ENCODE measurements at places on chromosomes 11 and 22.

- DNase-seq, result no peak
Measured at GRCh38 chr11:68050371-68050841, 11.6 kb downstream of the TCIRG1 start.

GRCh38 chr11:116461789-116462188, 311.0 kb downstream of the BUD13 start:
- DNase-seq, result no peak

DNA sequence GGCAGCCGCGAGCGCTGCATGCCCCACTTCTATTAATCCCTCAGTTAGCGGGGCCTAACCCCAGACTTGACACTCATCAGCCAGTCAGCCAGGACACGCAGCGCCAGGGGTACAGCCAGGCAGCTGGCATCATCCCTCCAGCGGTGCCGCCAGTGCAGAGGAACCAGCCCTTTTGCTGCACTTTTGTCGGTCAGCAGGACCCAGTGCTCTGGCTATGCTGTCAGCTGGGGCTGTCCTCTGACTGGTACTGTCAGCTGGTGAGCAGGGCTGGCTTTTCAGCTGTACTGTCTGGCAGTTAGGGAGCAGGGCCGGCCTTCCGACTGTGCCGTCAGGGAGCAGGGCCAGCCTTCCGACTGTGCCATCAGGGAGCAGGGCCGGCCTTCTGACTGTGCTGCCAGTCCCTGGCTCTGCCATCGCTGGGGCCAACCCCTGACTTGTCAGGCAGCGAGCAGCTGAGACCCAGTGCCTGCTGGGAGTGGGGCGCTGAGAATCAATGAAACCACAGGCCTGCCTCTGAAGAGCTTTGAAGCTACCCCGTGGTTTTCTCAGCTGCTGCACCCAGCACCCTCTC, 115.4 kb downstream of the KIAA1671 start:
- no peak for DNase-seq

- DNase-seq, result no peak
Measured at GRCh38 chr11:86447763-86448480, 73.2 kb downstream of the CCDC81 start.

DNA sequence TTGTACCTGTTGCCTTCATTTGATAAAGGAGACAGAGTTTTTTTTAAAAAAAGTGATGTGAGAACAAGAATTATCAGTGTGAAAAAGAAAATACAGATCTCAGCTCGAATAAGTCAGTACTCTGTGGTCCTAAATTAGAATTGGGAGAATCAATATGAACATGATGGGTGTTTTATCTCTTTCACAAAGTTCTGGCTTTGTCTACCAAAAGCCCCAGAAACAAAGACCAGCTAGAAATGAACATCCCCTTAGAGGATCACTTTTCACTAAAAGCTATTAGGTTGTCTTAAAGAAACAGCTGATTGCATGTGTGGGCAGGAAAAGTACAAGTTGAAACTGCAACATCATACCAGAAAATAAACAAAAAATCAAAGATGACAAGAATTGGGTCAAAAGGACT, 8.4 kb upstream of the ST14 start:
- no peak for DNase-seq

- no peak for DNase-seq
Measured at GRCh38 chr11:76716268-76716667, 45.7 kb upstream of the LRRC32 start.

- no peak for DNase-seq
Measured at GRCh38 chr11:92453055-92453454, 228.4 kb downstream of the FAT3 start.

DNA sequence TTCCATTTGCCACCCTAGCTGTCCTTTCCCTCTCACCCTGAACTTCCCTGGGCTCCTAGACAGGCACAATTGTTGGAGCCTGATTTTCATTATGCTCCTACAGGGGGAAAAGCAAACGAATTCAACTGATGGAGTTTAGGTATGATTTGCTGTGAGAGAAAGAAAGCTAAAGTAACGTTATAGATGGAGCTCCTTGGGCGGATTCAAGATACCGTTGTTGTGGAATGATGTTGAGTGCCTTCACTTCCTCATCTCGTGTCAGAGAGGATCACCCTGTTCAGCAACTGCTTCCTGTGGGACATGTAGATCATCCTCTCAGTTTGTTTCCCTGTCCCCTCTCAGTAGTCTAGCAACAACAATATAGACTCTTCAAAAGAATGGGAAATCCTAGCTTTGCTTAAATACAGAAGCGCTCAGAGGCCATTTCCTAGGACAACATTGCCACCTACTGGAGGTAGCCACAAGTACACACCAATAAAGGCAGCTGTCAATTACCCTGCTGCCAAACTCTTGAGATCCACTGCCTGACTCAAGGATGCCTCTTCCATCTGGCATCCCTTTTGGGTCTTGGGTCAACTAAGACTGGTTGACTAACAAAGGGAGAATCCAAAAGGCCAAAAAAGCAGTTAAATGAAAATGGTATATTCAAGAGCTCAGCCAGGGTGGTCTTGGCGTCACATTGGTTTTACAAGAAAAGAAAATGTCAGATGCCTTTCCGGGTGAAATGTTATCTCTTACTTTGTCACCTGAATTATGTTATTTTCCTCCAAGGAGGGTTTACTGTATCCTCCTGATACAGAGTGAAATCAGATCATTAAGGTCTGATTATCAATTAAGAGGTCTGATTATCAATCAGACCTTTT, 13.5 kb upstream of the DTX4 start:
- no peak for DNase-seq

DNA sequence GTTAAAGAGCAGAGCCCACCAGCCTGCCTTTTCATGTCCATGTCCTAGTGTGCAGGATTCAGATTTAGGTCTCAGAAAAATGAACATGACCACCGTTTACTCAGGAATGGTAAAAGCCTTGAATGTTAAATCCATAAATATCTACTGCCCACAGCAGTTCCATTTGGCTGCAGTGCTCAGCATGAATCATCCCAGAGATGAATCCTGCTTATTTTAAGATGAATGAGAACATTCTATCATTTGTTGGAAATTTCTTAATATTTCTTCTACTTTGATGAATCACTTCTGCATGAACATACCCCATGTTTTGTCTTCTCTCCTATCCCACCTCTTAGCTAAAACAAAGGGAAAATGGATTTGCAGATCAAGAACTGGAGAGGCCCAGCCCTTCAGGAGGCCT, 47.5 kb upstream of the AQP11 start:
- no peak for DNase-seq

GRCh38 chr22:49647627-49648026, 180.0 kb downstream of the BRD1 start:
- DNase-seq, result no peak

GRCh38 chr22:46053563-46054090, 76.7 kb upstream of the WNT7B start:
- DNase-seq, result no peak

- DNase-seq, result no peak
Measured at GRCh38 chr22:23102776-23103175, 32.5 kb downstream of the GNAZ start.

DNA sequence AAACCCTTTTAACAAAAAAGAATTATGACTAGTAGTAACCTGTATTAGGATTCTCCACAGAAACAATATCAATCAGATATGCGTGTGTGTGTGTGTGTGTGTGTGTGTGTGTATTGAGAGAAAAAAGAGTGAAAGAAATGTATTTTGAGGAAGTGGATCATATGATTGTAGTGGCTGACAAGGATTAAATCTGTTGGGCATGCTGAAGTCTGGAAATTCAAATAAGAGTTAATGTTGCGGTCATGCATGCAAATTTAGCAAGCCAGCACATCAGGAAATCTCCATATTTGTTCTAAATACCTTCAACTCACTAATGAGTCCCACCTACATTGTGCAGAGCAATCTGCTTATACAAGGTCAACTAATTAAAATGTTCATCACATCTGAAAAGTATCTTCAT, 46.8 kb upstream of the IGLL5 start:
- DNase-seq, result no peak

DNA sequence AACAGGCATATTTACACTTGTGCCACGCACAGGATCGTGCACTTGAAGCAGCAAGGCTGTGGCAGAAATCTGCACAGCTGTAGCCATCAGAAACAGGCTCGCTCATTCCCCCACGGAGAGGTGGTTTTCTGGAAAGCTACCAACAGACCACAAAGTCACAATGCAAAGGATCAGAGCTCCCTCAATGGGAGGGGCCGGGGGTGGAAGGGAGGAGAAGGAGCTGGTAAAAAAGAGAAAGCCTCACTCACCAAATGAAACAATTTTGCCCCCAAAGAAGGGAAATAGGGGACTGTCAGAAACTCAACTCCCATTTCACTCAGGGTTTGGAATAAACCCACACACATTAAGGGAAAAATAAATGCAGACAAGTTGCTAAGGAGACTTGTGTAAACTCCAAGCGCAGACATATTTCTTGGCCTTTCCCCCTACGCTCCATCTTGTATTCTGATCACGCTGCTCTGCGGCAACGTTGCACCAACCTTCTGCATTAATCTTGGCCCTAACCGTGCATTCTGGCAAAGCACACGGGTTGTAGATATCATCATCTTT, 43.2 kb upstream of the BLID start:
- DNase-seq, result no peak

GRCh38 chr11:10539339-10539738, 1.6 kb downstream of the RNF141 start:
- DNase-seq, result no peak

DNA sequence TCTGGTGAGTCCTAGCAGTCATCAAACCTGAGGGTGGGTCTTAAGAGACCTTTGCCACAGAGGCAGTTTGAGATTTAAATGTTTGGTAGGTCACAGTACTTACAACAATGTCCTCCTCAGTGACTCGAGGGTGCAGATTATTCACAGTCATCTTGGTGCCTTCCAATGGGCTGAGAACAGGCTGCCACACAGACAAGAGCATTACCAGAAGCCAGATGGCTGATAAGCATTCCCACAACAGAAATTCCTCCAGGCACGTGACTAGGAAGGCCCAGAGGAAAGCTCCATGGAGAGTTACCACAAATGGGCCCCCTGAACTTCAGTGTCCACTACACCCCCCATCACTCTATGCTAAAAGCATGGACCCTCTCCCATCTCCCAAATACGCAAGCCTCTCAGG, 19.2 kb downstream of the POLDIP3 start:
- DNase-seq, result no peak

- DNase-seq, result no peak
Measured at GRCh38 chr11:96263238-96263763, 79.7 kb downstream of the MAML2 start.

DNA sequence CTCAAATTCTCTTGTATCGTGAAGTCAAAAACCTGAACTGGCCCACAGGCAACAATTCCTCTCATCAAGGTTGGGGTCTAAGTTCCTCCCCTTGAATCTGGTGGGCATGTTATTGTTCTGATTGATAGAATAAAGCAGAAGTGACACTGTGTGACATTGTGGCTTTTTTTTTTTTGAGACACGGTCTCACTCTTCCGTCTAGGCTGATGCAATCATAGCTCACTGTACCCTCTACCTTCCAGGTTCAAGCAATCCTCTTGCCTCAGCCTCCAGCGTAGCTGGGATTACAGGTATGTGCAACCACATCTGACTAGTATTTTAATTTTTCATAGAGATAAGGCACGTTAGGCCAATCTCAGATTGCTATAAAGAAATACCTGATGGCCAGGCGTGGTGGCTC, 8.9 kb upstream of the PELI3 start:
- no peak for DNase-seq

Measured in esophagus muscularis mucosa (tissue), 4 donors.